ENCODE measurements at places on chromosomes 7 and 10.

DNA sequence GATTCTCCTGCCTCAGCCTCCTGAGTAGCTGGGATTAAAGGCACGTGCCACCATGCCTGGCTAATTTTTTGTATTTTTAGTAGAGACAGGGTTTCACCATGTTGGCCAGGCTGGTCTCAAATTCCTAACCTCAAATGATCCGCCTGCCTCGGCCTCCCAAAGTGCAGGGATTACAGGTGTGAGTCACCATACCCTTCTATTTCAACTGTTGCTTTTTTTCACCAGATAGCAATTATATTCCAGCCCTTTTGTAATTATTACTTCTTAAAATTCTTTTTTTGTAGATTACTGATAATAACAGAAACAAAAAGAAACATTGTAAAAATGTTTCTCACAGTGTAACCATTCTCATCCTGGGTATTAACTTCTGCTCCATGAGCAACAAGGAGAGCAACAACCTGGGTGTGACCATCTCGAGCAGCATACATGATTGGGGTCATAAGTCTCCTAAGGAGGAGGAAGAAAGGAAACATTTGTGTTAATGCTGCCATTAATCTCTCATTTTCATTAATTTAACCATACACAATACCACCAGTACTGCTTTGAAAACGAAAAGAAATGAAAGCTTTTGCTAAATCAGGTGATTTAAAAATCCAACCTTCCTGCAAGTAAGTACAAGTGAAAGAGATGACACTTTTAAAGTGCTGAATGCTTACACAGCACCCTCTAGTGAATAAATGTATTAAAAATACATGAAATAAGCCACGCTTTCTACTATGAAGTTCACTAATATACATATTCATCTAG, 41.8 kb downstream of the ASZ1 start:
- DNase-seq: no peak

DNA sequence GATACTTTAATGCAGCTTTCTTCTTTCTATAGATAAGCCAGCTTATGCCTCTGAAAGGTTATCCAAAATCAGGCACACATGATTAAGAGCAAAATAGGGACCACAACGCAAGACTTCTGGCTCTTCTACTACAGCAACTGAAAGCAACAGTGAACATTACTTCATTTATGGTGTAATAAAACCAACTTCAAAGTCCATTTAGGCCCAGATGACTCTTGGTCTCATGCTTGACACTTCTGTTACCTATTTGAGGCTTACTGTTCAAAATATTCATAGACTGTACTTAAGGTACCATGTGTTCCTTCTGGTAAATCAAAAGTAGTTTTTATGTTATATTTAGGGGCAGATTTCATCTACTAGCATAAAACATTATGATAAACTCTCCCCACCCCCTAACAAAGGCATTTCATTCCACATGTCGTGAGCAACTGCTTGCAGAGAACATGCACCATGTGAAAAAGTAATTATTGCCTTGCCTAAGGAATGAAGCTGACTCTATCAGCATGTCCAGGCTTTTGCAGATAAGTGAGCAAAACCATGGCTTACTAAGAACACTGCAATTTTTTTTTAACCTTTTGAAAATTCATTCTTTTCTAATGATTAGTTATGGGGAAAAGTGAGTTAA, 154.9 kb upstream of the ITGB1 start:
- DNase-seq: no peak

- DNase-seq: no peak
Observed at GRCh38 chr7:142997456-142997989, 29.4 kb downstream of the OR9A2 start.

DNA sequence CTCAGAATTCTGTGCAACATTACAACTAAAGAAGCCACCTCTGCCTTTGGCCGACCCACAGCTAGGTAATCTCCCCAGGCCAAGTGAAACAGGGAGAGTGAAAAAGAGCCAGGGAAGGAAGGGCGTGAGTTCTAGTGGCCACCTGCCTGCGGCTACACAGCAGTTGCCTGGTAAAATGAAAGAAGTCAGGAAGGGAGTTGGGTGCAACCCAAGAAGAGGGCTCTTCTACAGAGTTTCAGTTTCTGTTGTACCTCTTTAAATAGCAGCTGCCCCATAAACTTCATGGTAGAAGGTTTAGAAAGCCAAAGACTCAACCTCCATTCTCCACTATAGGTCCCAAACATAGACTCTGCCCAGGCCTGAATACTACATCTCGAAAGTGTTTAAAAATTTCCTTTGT, 76.2 kb upstream of the TMEM168 start:
- no peak for DNase-seq

DNA sequence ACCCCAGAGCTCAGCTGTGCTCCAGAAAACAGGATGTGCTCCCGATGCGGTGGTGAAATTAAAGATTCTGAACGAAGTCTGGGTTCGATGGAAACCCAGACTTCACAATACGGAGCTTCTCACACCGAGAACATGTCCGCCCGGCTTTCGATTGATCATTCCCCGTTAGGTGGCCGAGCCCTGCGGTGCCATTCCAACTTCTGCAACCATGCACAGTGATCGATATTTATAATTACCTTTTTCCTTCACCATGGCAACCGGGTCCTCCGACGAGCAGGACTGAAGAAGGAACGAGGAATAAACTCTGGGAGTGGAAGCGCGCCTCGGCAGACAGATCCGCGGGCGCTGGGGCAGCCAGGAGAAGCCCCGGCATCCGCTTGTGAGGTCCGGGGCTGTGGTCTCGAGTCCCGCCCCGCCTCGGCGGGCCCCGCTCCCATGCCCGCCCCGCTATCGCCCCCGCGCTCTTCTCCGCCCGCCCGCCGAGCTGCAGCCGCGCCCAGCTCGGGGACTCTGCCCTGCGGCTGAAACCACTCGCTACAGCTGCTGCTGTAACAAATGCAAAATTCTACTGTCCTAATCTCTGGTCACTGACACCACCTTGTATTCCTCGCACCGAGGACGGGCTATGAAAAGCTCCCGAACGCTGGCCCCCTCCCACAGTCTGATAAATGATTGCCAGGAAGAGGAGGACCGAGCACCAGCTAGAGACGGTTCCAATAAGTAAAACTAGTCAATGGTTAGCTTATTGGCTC, 26.2 kb downstream of the ABLIM1 start:
- peak; percentile 78 for DNase-seq

DNA sequence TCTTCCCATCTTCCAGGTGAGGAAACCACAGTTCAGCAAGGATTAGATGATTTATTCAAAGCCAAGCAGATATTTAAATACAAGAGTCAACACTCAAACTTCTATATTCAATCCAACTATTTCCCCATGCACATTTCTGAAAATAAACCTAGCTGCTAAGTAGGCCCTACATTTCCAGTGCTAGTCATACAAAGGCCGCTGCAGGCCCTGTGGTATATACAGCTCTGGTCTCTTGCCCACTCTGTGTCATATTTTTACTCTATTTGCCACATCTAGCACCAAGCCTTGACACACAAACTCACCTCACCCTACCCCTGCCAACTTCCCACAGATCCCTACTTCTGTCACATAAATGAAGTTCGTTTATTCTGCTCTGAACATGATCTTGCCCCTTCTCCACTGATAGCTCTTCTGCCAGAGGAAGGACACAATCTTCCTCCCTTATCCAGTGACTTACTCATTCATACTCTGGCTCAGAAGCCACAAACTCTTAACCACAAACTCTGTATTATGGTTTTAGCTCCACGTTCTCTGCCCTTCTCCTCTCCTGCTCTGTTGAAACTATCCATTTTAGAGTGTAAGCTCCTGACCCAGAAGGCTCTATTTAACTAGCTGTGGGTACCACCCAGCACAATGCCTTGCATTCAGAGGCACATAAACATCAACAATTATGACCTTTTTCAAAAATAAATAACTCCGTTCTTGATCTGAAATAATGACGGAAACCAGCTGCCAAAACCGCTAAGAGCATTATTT, 180.7 kb downstream of the CPEB3 start:
- no peak for DNase-seq
